HuH-7.5 (cell line): ENCODE measurements at places on chromosomes 4 and X.

- no peak for DNase-seq
These were observed 103.8 kb upstream of the PPP3CA start for GRCh38 chr4:101451086-101451485.

DNA sequence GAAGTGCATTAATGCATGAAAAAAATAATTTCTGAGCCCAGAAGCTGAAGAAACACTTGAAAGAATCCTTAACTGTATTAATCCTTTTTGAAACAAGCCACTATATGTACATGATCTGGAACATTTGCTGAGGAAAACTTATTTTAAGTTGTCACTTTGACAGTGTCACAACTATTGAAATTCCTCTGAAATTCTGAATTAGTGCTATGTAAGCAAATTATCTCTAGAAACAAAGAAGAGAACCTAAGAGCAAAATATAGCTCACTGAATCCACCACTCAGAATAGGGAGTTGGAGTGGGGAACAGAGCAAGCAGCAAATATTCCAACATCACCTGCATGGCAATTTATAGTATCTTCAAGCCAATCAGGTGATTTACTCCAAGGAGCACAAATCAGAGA lies 34.6 kb upstream of the FAM47C start:
- DNase-seq: no peak

DNA sequence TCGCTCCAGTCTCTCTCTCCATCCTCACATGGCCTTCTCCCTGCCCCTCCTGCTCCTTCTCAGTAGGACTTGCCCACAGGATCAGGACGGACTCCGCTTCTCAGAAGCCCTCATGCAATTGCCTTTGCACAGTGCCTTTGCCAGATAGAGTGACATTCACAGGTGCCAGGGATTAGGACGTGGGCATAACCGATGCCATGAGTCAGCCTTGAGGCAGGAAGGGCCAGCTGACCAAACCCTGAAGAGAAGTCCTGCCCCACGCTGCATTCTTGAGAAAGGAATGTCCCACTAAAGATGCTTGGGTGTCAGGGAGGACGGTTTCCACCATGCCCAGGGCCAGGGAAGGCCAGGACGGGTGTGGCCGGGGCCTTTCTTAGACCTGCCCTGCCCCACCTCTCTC lies 6.6 kb upstream of the GRPEL1 start:
- no peak for DNase-seq

- no peak for DNase-seq
These were observed 47.3 kb upstream of the C1GALT1C1 start for GRCh38 chrX:120677004-120677652.

GRCh38 chr4:16661813-16662212 lies 236.6 kb downstream of the LDB2 start:
- no peak for DNase-seq

GRCh38 chr4:8592366-8593263 lies at the start of gene CPZ:
Gene CPZ, plus strand, starts transcription at chr4:8592765. Its CDS starts 69 bp downstream, at chr4:8592834.
- DNase-seq: no peak

GRCh38 chr4:182126096-182126495 lies 117.1 kb upstream of the TENM3 start:
- DNase-seq: no peak
